Inflammatory macrophage treated with lipopolysaccharide for 4 hours (primary cell): ENCODE measurements at places on chromosomes 5 and 9.
A peak's percentile ranks its signal among the peaks of the same experiment; 100 is the strongest.

DNA sequence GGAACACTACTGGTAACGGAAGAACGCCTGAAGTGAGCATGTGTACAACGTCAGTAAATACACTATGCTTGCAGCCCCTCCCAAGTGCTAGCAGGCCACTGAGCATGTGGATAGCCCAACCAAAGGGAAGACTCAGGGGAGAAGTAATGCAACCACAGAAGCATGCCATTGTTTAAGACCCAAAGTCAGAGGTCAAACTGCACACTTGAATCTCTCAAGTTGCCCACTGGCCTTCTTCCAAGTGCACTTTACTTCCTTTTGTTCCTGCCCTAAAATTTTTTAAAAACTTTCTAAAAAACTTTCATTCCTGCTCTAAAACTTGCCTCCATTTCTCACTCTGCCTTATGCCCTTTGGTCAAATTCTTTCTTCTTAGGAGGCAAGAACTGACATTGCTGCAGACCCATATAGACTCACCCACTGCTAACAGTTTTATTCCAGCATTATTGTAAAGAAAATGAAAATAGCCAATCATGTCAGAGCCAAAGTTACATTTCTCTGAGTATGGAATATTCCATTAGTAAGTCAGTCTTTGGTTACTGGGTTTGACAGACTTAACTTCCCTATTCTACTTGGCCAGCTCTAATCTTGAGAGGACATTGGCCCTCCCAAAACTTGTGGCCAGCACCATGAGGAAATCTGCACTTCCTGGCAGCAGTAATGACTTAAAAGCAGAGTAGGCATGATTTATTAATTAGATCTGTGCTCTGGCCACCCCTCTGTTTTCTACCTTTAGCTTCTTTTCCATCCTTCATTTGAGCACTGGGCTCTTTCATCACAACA is 76.9 kb downstream of the TSSK1B start:
- peak; percentile 31 for DNase-seq

DNA sequence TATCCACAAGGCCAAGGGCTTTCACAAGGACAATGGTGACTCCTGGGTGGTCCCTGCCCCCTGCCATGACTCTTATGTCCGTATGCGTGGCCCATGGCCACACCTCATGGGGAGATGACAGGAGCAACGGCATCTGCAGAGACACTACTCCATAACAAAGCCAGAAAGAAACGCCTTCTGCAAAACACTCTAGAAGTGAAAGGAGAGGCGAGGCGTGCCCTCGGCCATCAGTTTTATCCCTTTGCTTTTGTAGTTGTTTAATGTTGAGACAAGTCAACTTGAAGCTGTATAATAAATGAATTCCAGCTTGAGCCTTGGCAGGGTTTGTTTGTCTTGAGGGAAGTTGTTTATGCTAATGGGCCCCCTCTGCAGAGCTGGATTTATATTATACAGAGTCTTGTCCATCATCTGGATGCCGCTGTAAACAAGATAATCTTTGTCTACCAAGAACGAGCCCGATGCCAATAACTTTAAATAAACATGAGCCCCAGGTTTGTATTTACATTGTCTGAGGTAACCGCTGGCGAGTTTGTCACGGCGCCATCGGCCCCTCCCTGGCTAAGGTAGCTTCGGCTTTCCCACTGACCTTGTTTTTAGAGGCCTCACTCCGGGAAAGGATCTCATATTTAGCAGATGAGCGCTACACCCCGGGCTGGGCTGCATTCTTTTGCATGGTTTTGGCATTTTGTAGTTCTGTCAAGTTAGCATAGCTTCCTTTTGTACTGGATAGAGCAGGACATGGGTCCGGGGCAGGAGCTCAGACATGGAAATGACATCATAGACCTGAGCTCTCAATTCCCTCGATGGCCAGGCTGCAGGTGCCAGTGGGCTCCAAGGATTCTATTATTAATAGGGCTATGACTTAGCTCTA is 165.3 kb downstream of the ERCC6L2 start:
- no peak for DNase-seq

GRCh38 chr5:113203916-113204315 is 227.3 kb downstream of the DCP2 start:
- no peak for DNase-seq

GRCh38 chr9:115008536-115009270 is 78.3 kb upstream of the TNFSF8 start:
- DNase-seq, result peak; percentile 96

DNA sequence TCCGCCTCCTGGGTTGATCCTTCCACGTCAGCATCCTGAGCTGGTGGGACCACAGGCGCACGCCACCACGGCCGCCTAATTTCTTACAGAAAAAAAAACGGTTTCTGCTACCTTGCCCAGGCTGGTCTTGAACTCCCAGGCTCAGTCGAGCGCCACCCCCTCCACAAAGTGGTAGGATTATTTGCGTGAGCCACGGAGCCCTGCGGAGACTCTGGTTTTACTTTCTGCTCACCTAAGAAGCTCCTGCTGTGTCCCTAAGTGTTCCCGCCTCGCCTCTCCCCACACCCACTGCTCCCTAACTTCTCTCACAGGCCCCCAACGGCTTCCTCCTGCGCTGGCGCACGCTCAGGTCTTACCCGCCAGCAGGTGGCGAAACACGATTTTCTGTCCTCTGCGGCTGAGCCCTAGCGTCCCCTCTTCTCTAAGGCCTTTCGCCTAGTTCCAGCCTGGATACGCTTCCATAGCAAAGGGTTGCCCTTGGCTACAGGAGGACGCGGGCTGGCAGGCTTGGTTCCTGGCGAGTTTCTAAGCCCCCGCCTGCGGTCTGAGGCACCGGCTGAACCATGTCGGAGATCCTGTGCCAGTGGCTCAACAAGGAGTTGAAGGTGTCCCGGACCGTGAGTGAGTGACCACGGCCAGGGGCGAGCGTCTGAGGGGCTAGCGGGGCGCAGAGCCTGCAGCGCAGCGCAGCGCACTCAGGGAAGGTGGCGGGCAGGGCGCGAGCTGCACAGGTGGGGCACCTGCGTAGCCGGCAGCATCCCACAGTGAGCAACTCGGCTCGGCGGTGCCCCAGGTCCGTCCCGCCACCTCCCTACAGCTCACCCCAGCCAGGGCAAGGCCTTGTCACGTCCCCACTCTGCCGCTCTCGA is at the start of gene SPEF2:
Gene SPEF2 (plus strand): TSS at position 429 of the 869 bp plus-strand sequence. CDS start 135 bp downstream, at position 564.
- peak; percentile 84 for DNase-seq

DNA sequence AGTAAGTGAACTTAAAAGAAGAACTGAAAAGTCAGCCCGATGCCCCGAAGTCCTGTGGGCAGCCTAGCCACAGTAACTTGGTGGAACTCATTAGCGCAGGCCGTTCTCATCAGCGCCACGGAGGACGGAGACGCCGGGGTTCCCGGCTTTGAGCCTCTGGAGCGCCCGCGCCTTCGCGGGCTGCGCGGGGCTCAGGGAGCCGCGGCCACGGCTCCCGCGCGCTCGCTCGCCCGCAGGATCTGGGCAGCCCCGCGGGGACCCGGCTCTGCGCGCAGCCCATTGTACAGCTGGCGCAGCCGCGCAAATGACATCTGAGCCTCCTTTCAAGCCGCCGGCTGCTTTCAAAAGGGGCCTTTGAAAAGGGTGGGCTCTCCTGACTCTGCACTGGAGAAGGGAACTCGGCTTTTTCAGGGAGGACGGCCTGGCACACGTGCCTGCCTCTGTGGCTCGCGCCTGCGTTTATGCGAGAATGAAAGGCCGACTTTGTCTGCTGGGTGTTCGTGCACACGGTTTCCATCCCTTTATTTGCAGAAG is 40.7 kb downstream of the TLR4 start:
- peak; percentile 39 for DNase-seq

GRCh38 chr9:99867536-99867935 is 38.9 kb upstream of the STX17 start:
- DNase-seq, result no peak

DNA sequence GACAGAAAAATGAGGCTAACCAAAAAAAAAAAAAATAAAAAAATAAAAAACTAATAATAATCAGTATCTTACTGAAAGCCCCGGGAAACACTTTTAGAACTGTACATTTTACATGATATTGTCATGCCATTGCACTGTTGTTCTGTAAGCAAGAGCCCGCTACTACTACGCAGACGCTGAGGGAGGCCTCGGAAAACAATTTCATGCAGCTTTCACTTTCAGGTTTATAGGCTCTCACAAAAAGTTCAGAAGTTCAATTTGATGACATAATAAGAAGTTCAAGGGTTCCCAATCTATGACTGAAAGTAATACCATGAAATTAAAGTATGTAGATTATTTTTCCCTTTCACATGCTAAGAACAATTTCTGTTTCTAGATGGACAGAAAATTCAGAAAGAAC is 318.3 kb upstream of the ITGA1 start:
- DNase-seq, result peak; percentile 39

DNA sequence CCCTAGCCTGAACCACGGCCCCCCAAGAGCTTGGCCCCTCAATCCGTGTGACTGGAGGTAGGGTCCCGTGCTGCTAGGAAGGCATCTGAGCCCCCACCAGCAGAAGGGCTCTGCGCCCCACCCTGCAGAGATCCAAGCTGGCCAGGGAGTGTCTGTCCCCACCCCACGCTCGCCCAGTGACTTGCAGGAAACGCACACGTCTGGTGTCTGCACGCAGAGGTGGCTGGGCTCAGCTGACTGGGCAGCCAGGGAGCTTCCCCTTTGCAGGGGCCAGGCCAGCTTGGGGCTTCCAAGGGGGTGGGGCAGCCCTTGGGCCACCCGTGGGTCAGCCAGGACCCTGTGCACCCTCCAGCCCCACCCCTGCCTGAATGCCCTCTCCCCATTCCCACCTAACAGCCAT is 24.3 kb downstream of the NOTCH1 start:
- DNase-seq, result peak; percentile 92

DNA sequence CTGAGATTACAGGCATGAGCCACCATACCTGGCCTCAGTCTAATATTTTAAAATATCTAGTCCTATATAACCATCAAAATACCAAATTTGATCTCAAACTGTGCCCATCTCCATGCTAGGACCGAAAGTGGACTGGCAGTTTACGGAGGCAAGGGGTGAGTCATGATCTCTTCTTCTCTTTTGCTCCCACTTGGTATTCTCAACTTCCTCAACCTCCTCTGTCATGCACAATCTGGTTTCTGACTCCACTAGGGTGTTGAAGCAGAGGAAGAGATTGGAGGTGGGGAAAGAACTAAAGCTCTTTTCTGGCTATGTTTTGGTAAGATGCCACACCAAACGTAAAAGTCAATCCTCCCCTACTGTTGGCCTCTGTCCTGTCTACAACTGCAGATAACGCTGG is 55.9 kb upstream of the CEMIP2 start:
- peak; percentile 83 for DNase-seq

DNA sequence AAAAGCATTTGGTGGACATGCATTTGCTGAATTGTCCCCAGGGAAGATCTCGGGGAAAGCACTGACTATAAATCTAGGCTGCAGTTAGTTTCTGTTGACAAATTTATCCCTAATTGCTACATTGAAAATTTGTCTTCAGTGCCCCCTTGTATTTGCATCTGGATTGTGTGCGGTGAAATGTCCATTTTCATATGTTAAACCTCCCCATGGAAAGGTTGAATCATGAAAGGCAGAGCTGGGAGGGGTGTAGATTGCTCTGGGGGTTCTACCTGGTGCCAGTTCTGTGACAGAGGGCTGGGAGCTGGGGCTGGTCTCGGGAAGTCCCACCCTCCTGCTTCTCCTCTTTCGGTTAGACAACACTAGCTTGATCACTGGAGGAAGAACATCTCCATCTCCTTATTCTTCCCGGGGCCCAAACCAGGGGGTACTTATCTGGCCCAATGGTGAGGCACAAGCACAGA is 101.9 kb downstream of the GADD45G start:
- DNase-seq, result no peak

- DNase-seq, result no peak
These were observed 9.1 kb downstream of the SYK start for GRCh38 chr9:90810691-90811090.

- DNase-seq, result no peak
These were observed 335.2 kb upstream of the TARS1 start for GRCh38 chr5:33105521-33105941.

DNA sequence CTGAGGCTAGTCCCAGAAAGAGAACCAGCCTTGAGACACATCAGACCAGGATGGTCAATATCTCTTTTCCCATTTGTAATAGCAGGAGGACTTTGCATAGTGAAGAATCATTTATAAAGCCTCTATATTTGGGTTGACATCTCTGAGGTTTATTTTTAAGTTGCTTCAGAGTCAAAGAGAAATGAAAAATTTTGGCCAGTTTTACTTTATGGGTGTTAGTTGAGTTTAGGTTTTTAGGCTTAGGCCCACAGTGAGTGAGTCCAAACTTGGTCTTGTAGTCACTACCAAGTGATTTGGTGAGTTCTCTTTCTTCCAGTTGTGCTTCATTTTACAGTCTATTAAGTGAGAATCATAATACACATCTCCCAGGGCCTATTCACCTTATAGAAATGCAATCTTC is 5.3 kb upstream of the MEF2C start:
- no peak for DNase-seq

GRCh38 chr5:133698259-133698554 is 85.9 kb upstream of the FSTL4 start:
- DNase-seq, result no peak

- DNase-seq, result peak; percentile 42
These were observed 20.5 kb downstream of the MVB12B start for GRCh38 chr9:126347093-126347492.

DNA sequence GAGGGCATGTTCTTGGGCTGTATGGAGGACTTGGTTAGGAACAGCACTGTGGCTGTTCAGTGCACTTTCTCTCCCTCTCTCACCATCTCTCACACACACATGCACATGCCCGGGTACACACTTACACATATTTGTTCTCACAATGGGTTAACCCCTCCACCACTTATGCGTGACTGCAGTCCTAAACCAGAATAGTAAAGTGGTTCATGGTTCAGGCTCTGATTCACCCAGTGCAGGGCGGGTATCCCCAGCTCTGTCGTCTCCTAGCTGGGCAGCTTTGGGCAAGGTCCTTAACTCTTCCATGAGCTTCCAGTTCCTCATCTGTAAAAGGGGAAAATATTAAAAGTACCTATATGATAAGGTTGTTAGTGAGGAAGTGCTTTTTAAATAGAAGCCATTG is 45.3 kb upstream of the GALNT10 start:
- no peak for DNase-seq

DNA sequence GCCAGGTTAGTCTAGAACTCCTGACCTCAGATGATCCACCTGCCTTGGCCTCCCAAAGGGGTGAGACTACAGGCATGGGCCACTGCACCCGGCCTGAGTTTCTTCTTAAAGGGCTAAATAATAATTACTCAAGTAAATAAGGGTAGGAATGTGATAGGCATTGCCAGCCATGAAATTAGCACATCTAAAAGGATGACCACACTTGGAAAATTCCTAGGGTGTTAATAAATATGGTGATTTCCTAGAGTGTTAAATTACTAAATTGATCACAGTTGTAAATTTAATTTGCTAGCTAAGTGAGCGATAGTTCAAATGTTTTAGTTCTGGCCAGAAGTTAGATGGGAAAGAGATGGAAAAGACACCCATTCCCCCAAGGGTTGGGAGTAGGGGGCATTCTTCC is 53.4 kb downstream of the UBAP1 start:
- DNase-seq, result peak; percentile 42

- DNase-seq, result no peak
These were observed 22.9 kb upstream of the TEX10 start for GRCh38 chr9:100375658-100376057.
